Metanephros (tissue), 2 donors: ENCODE measurements at places on chromosomes 1 and 21. TPM values are rescaled to one million over a fixed set of nuclear protein-coding genes. Genes with fewer than 3 reads are reported as not detected.

The ATF3 gene
- total RNA-seq = 36.6 TPM

The LRP8 gene
- 5.4 TPM for total RNA-seq

The DIP2A gene
- 51.3 TPM for total RNA-seq

The CLDN19 gene
- total RNA-seq = 93.1 TPM

The CD52 gene
- 7.6 TPM for total RNA-seq

The LRRC53 gene
- total RNA-seq = not detected

The WDR64 gene
- total RNA-seq = not detected

The KRTAP13-4 gene
- total RNA-seq = not detected

The GPATCH3 gene
- 15.7 TPM for total RNA-seq

The NBL1 gene
- total RNA-seq = 22.0 TPM

The SMIM1 gene
- 12.1 TPM for total RNA-seq

The PHGDH gene
- total RNA-seq = 106 TPM

The DHCR24 gene
- 36.1 TPM for total RNA-seq

The GUK1 gene
- 206 TPM for total RNA-seq

The MTOR gene
- total RNA-seq = 44.6 TPM

The CFHR3 gene
- 0.23 TPM for total RNA-seq

The FAM131C gene
- total RNA-seq = 1.7 TPM

The HUNK gene
- 10.4 TPM for total RNA-seq

The PTBP2 gene
- 66.7 TPM for total RNA-seq

The S100A7 gene
- not detected for total RNA-seq

The FMN2 gene
- 2.9 TPM for total RNA-seq

The PRKAA2 gene
- 30.1 TPM for total RNA-seq

The PAPPA2 gene
- 23.4 TPM for total RNA-seq

The RPS6KC1 gene
- total RNA-seq = 32.4 TPM

The RIIAD1 gene
- total RNA-seq = 2.3 TPM

The FCRL5 gene
- total RNA-seq = 0.23 TPM

The CCDC181 gene
- total RNA-seq = 1.5 TPM

The BEND5 gene
- total RNA-seq = 12.0 TPM

The TNFSF4 gene
- total RNA-seq = 1.8 TPM

The MAB21L3 gene
- 3.8 TPM for total RNA-seq

The OLFML2B gene
- 11.5 TPM for total RNA-seq

The TEDDM1 gene
- not detected for total RNA-seq

The OR2L8 gene
- not detected for total RNA-seq

The TRIM46 gene
- total RNA-seq = 2.3 TPM

The CDK18 gene
- total RNA-seq = 22.9 TPM

The FAM43B gene
- total RNA-seq = 1.2 TPM

The IKBKE gene
- total RNA-seq = 5.7 TPM

The PTTG1IP gene
- 235 TPM for total RNA-seq

The SCAF4 gene
- total RNA-seq = 19.2 TPM

The SAMD11 gene
- 136 TPM for total RNA-seq

The CHIA gene
- not detected for total RNA-seq

The BRINP2 gene
- total RNA-seq = 0.35 TPM

The SIM2 gene
- total RNA-seq = 20.5 TPM

The CYP4A22 gene
- total RNA-seq = 0.47 TPM

The BMP8A gene
- 0.70 TPM for total RNA-seq

The LYPD8 gene
- not detected for total RNA-seq

The KCNK2 gene
- 1.9 TPM for total RNA-seq

The GPR25 gene
- total RNA-seq = not detected

The NCSTN gene
- 102 TPM for total RNA-seq

The RHCE gene
- 4.9 TPM for total RNA-seq

The OVAAL gene
- not detected for total RNA-seq

The CRP gene
- not detected for total RNA-seq

The SPRR2F gene
- not detected for total RNA-seq

The CSDE1 gene
- 325 TPM for total RNA-seq

The TMEM82 gene
- total RNA-seq = 2.5 TPM

The CFHR5 gene
- total RNA-seq = not detected

The CMPK1 gene
- 40.3 TPM for total RNA-seq

The KRTAP20-4 gene
- not detected for total RNA-seq

The CSMD2 gene
- total RNA-seq = 0.70 TPM
